ENCODE measurements at places on chromosomes 3 and 15. TPM values are rescaled to one million over a fixed set of nuclear protein-coding genes. Genes with fewer than 3 reads are reported as not detected.
A peak's percentile ranks its signal among the peaks of the same experiment; 100 is the strongest.

SKOR1 gene
- 0.18 TPM for total RNA-seq

TGM4 gene
- total RNA-seq: not detected

- DNase-seq: no peak
Measured at GRCh38 chr3:11665331-11665730, 21.6 kb upstream of the VGLL4 start.

DNA sequence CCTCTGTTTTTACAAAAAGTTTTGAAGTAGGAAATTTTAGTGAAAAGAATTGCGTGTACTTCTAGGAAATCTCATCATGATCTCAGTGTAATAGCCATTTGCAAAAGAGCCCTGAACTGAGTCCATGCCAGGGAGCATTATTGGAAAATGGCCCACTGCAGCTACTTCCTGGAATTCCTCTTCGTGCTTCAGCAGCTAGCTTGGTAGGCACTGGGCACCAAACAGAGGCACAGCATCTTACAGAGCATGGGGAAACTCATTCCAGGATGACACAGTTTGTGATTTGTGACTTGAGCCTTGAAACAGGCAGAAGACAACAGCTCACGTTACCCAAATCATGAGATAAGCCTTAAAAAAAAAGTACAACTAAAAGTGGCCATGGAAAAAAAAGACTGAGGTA lies 179.1 kb downstream of the WDR72 start:
- no peak for DNase-seq

DNA sequence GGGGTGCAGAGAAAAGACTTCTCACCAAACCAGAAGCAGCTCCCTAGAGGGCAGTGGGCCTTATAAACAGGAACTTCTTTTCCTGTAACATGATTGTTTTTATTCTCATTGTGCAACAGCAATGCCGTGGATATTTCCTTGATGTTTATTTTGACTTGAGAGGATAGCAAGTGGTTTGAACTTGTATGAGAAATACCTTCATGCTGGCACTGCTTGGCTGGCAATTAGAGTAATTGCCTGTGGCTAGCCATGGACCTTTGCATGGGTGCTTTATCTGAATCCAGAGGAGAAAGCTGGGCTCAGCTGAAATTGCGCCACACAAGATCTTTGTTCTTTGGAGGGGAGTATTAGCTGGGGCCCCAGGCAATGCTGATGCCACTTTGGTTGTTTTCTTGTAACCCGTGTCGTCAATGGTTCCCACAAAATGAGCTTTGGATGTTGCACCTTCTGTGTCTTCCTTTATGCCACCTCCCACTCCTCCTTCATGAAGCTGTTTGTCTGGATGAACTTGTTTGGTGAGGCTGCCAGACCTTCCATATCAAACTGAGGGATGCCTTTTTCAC lies 37.9 kb downstream of the CMTM8 start:
- DNase-seq: peak; percentile 35
